CD4-positive, alpha-beta T cell treated with Interleukin-17A for 1 hour (primary cell): ENCODE measurements at places on chromosomes 13 and 19.

DNA sequence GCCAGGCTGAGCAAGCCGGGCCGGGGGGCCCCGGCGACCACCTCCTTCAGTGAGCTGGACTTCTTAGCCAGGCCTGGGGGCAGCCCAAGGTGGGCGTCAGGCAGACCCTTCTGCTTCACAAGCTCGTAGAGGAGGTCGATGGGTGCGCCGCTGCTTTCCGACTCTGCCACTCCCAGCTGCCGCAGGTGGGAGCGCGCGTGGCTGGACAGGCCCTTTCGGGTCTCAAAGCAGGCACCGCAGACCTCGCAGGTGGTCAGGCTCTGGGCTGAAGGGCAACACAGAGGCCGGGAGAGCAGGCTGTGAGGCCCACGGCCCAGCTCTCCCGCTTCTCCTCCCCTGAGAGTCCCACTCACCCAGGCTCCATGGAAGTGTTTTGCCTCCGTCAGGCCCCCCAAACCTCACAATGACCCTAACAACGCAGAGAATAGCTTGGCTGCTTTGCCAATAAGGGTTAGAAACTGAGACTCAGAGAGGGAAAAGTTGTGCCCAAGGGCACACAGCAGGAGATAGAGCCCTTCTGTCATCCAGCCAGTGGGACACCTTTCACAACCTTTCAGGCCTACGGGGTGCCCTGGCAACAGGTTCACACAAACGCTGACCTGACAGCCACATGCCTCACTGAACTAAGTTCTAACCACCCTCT is 11.2 kb upstream of the AKAP8L start:
- DNase-seq: no peak

GRCh38 chr19:45468159-45468651 is 409 bp downstream of the FOSB start:
- no peak for DNase-seq

GRCh38 chr19:2922987-2923386 is 21.8 kb downstream of the ZNF77 start:
- DNase-seq: no peak

DNA sequence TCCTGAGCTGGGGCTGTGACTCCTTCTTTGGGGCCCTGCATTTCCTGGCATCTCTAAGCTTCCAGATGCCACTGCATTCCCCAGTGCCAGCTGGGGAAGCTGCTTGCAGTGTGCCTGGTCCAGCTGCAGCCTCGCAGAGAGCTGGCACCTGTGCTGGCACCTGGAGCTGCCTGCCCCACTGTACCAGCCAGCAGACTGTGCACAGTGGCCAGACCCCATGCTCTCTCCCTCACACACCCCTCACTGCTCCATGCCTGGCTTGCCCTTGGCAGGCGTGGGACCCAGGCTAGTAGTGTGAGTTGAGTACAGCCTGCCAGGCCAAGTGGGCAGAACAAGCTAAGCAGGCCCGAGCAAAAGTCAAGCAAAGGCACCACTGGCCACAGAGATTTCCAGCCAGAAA is 327.5 kb downstream of the NDFIP2 start:
- no peak for DNase-seq

- peak; percentile 77 for DNase-seq
Measured at GRCh38 chr19:17346109-17346671, 8.8 kb downstream of the GTPBP3 start.

GRCh38 chr13:98598043-98598442 is 21.1 kb upstream of the STK24 start:
- DNase-seq: no peak

DNA sequence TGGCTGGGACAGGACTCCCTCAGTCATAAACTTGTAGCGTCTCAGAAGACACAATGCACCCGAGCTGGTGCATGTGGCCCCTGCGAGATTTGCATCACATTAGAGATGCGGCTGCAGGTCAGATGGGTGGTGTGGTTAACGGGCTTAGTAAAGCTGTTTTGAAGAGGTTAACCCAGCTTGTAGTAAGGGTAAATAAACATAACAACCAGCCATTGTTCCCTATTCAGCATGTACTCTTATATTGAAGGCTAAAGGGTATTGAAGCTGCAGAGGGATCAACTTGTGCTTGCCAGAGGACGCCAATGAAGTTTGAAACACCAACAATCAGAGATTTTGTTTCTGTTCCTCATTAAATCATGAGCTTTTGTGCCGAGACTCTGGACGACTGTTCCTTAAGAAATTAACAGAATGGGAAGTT is 79.4 kb downstream of the ZIC5 start:
- DNase-seq: no peak

DNA sequence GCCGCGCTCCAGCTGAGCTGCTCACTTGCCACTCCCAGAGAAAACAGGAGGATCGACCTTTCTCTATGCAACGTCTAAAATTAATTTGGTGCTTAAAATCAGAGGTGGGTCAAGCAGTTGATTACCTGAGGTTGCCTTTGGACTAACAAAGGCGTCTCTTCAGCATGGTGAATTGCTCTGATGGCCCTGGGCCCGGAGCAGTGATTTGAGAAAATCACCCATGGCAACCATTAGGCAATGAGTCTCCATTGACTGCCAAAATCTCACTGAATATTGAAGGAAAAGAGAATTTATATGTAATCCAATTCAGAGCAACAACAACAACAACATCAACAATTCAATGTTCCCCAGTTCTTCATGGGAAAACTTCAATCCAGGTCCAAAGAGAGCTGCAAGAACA is 61.8 kb downstream of the IRS2 start:
- DNase-seq: no peak

GRCh38 chr19:10230173-10230860 is 814 bp downstream of the S1PR2 start:
- DNase-seq: peak; percentile 83

- DNase-seq: no peak
Measured at GRCh38 chr19:10882108-10882457, 10.7 kb downstream of the CARM1 start.

DNA sequence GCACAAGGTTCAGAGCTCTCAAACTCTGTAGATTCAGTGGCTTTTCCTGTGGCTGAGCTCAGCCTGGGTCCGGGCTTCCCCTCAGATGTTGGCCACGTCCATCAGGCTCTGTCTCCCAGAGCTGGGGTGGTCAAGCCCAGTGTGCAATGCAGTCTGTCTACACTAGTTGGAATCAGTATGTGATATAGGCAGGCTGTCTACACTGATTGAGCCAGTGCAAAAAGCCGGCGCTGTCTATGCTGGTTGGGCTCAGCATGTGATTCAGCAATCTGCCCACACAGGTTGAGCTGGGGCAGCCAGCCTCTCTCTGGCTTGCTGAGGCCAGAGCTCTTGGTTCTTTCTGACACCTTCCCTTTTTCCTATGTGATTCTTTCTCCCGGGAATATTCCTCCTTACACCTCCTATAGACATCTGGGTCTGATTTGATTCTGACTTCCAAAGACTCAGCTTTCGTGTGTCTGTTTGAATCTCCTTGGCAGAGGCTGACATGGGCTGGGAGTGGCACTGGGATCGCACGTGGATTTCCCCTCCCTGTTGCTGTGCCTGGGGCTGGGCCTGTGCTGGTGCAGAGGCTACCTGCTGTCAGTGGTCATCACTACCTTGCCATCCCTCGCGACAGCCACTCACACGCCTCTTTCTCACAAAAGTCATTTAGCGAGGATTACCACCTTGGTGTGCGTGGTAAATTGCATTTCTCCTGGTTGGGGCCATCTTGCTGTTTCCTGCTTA is 9.3 kb downstream of the CHST8 start:
- no peak for DNase-seq

- peak; percentile 54 for DNase-seq
Measured at GRCh38 chr19:38559428-38560401, 58.0 kb downstream of the MAP4K1 start.

- no peak for DNase-seq
Measured at GRCh38 chr19:33580026-33580644, 41.6 kb upstream of the CHST8 start.

DNA sequence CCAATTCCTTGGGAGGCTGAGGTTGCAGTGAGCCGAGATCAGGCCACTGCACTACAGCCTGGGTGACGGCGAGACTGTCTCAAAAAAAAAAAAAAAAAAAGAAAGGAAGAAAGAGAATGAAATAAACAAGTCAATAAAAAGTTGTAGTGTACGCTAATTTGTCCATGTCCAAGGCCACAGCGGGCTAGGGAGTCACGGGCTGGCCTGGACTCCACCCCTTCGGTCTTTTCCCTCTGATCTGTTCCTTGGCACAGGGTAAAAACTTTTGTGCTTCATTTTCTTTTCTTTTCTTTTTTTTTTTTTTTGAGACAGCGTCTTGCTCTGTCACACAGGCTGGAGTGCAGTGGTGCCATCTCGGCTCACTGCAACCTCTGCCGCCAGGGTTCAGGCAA is 19.4 kb upstream of the MKNK2 start:
- no peak for DNase-seq

DNA sequence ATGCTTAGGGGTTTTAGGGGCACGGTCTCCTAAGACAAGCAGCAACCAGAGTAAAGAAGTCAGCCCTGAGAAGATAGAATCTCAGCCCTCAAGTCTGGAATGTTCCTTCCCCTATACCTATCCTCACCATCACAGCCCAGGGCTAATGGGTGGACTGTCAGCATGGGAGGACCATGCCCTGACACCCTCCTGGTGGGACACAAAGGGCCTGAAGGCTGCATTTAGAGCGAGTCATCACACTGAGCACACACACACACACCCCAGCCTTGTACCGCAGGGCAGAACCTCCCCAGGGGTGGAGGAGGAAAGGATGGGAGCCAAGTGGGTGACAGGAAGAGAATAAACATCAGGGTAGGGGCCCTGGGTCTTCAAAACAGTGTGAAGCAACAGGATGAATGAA is 174.8 kb upstream of the SERP2 start:
- no peak for DNase-seq

- DNase-seq: peak; percentile 78
Measured at GRCh38 chr19:6065685-6066374, 44.5 kb downstream of the RFX2 start.

DNA sequence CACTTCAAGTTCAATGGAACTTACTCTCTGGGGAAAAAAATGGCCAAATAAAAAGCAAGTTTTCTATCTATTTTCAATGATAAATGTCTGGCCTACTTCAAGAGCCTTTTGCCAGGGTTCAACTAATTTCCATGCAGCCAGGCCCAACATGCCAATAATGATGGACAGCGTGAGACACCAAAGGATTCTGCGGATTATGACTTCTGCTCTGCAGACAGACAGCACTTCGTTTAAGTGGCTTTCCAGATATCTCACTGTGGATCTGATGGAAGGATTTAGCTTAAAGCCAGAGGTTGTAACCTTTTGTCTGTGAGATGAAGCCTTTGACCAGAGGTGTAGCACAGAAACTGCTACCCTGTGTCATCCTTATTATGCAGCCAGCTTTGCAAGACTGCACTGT is 614.2 kb downstream of the DCT start:
- DNase-seq: no peak

DNA sequence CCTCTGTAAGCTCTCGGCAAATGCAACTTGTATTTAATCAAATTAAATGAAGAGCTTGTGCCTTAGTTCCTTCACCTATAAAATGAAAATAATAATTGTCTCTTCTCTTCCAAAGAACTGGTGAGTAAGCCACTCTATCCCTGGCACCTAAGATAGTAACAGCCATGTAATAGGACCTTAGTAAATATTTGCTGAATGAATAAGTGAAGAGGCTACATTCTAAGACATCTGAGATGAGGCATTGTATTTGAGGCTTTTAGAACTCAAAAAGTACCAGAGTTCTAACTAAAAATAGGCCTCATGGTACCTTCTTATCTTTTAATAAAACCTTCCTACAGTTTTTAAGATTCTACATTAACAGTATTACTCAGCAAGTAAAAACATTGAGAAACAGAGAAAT is 17.3 kb upstream of the DCLK1 start:
- DNase-seq: no peak

DNA sequence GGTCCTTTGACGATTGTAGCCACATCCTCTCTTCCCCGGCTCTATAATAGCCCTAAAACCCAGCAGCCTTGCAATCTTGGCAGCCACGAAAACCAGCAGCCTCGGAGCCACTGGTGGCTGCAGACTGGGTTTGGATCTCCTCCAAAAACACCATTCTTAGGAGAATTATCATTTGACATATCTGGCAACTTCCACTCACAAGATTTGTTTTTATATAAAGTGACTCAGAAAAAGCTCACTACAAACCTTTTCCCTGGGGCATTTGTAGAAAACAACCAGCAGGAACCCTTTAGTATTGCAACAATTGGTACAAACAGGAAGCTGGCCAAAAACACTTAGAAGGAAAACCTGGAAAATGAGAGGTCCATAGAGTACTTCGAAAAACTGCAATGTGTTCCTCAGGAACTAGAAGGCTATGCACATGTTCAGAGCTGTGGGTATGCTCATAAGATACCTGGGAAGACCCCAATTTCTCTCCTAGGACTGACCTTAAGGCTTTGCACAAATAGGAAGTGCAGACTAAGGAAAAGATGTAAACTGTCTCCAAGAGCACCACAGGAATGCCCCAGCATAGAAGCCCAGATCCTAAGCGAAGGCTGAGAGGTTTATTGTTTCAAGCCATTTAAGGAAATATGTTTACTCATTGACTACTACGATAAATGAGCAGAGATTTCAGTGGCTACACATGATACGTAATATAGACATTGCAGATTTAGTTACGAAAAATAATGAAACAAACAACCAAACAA is 71.2 kb downstream of the MYO16 start:
- DNase-seq: no peak

DNA sequence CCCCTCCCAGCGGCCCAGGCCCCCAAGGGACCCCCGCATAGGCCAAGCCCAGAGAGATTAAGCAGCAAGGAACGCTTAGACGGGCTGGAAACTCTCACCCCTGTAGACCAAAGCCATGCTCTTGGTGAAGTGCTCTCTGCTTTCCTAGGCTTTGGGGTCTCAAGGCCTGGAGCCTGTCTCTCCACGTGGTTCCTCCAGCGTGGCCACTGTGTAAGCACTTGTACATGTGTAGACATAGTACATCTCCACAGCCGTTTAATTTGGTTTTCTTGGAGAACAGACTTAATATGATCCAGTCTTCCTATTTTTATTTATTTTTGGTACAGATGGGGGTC is 1.1 kb downstream of the NUDT19 start:
- DNase-seq: no peak

DNA sequence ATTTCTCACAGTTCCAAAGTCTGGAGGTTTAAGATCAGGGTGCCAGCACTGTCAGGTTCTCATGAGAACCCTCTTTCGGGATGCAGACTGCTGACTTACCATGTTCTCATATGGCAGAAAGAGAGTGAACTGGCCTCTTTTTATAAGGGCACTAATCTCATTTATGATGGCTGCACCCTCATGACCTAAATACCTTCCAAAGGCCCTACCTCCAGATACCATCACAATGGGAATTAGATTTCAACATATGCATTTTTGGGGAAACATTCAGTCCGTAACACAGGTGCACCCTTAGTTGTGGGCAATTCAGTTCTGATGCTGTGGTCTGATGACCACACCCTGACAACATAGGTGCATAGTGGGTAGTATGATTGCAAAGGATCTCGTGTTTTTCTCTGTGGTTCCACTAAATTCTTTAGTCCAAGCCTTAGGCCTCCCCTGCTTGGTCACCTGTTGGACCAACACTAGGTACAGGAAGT is 33.3 kb downstream of the GARRE1 start:
- no peak for DNase-seq

- DNase-seq: peak; percentile 26
Measured at GRCh38 chr19:14475251-14476073, at the start of gene PTGER1. PTGER1 (minus strand) TSS chr19:14475354; CDS start chr19:14474320, 1,034 bp downstream.

GRCh38 chr13:27028683-27029480 is 142.7 kb downstream of the USP12 start:
- DNase-seq: no peak
